Lower lobe of right lung (tissue), 2 donors: ENCODE measurements at places on chromosomes 1 and 21. TPM values are rescaled to one million over a fixed set of nuclear protein-coding genes. Genes with fewer than 3 reads are reported as not detected.

DNA sequence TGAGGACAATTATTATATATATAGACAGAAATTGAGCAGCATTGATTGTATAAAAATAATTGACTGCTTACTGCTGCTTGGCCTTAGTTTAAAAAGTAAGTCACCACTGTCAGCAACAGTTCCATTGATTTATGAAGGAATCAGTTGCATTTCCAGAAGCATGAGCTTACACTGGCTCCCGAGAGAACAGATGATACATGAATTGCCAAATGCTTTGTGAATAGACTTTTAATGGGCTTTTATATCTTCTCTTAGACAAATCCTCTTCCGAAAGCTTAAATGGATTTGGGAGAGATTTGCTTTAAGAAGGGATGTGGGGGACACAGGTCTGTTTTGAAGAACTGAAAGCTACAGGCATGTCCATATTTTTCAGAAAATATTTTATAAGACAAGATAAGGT lies 7.5 kb downstream of the FHAD1 start:
- no peak for DNase-seq

GRCh38 chr1:24984800-24985522 lies 54.9 kb upstream of the RUNX3 start:
- no peak for DNase-seq

DNA sequence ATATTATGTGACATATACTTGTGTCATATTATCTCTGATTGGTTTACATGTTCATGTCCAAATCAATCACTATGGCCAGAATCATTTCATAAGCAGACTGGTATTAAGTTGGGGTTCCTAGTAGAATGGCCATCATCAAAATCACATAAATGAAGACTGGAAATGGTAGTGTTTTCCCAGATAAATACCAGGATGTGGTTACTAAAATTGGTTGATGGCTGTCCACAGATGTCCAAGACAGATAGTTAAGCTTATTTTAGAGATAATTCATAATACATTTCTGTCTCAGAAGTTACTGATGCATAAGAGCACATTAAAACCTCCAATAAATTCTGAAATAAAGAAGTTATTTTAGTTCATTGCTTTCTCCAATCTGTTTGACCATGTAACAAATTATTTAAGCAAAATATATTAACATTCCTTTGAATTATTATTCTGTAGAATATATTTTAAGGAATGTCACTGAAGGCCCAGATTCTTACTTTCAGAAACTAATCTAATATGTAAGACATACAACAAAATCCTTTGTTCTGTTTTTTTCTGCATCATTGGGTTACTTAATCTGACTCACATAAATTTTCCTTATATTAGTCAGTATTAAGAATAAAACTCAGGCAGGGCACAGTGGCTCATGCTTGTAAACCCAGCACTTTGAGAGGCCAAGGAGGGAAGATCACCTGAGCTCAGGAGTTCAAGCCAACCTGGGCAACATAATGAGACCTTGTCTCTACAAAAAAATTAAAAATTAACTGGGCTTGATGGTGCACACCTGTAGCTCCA lies 483.9 kb downstream of the PTPRC start:
- no peak for DNase-seq

KRTAP7-1 gene
- total RNA-seq, result not detected

- no peak for DNase-seq
Observed at GRCh38 chr1:33390542-33390941, 40.4 kb downstream of the PHC2 start.

DNA sequence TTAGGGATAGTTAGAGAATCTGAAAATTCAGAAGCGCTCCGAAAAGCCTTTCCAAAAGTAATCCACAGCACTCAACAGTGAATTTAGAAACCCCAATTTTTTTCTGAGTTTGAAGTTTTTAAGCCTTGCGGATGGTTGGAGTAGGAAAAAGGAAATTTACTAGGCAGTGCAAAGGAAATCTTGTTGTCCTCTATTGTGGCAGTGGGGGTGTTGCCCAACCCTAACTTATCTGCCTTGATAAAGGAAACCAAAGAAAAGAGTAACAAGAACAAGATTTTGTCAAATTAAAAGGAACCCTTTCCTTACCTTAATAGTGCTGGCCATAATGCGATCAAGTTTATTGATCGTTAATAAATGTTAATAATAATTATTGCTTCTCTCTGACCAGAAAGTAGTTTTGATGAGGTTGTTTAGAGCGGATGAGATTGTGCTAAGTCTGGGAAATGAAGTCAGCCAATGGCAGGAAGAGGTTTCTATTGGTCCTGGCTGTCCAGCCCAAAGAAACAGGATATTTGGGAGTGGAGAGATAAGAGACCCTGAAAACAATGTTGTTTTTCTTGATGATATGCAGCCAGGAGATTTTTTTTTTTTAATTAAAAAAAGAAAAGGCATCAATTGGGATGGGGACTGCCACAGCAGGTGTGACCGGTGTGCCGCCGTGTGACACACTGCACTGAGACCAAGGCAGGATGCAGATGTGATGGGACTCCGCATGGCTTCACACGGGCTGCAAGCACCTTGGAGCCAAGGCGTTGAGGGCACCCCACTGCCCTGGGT lies at the start of gene ERG:
TSS of gene ERG (minus strand) at position 421 of the 777 bp plus-strand sequence. CDS start at position 324, 97 bp downstream.
- DNase-seq, result no peak

SLC5A9 gene
- 8.2 TPM for total RNA-seq

- no peak for DNase-seq
Observed at GRCh38 chr1:64545118-64545843, 75.4 kb downstream of the CACHD1 start.

DNA sequence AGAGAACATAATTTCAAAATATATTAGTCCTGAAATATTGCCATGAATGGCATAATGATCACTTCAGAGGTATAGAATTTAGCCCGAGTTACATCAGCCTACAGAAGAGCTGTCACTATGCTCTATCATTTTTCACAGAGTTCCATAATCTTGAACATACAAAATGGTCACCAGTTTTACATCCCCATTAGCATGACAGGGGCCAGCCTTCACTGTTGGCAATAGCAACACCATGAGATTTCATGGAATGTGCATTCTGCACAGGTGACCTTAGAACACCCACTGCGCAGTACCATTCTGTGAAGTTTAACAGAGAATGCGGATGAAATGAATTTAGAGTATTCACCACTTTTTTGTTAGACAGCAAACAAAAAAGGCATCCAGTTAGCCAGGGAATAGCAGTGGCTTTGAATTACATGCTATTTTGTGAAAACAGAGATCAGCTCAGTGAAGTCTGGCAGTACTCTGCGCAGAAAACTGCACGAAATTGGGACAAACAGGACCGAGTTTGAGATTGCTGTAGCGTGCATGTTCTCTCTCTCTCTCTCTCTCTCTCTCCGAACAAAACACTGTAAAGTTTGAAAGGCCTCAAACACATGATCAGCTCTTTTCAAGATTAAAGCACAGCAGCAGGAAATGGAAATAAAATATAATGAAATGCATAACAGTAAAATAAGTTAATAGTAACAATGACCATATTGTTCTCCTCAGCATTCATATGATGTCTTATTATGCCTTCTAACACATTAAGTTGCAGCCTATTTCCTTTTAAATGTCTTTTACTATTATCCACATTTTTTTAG lies 349.3 kb downstream of the USH2A start:
- DNase-seq, result no peak

C1orf21 gene
- total RNA-seq, result 70.8 TPM

L1TD1 gene
- total RNA-seq, result 0.59 TPM

RAB13 gene
- 103 TPM for total RNA-seq

DNA sequence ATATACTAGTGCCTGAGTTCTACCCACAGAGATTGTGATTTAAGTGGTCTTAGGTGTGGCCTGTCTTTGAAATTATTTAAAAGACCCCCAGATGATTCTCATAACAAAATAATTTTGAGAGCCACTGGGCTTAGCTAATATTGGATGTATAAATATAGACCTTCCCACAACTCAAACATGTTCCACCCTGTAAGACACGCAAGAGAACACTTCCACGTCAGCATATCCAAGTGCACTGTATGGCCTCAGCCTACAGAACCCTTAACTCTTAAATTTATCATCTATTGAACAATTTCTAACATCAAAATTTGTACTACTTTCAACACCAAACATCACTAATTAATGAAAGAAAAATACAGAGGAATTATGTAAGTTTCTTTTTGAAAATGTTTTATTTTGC lies 2.5 kb downstream of the FAM177B start:
- no peak for DNase-seq

- DNase-seq, result peak; percentile 69
Observed at GRCh38 chr1:67831850-67832513, 1.3 kb downstream of the GNG12 start.

WNT3A gene
- total RNA-seq, result 6.0 TPM

- DNase-seq, result no peak
Observed at GRCh38 chr1:229316166-229316565, 26.7 kb downstream of the CCSAP start.

- no peak for DNase-seq
Observed at GRCh38 chr1:84869720-84870119, 23.3 kb downstream of the LPAR3 start.

ESPN gene
- total RNA-seq, result 8.3 TPM

GRCh38 chr1:28591708-28592320 lies at the start of gene RAB42:
Gene RAB42 (plus strand): TSS chr1:28592265. CDS start chr1:28592512, 247 bp downstream.
- peak; percentile 76 for DNase-seq

UMODL1 gene
- 0.50 TPM for total RNA-seq

DNA sequence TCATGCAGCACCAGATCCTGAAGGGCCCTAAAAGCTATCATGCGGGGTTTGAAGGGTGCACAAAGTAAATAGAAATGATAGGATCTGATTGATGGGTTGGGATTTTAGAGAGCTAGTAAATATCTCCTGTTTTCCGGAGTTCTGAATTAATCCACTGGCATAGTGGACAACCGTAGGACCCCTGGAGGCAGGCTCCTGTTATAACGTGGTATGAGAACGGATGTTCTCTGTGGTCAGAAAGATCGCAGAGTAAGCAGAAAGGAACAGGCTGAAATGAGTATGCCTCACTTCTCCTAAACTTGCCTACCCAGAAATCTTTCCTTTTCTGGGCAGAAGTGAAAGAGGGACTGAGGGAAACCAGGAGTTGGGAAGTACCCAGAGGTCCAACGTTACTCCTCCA lies 470.8 kb downstream of the AJAP1 start:
- DNase-seq, result no peak

DONSON gene
- 5.0 TPM for total RNA-seq

GRCh38 chr21:31629972-31630711 lies 29.4 kb upstream of the SOD1 start:
- no peak for DNase-seq

C1orf210 gene
- 19.1 TPM for total RNA-seq

DNA sequence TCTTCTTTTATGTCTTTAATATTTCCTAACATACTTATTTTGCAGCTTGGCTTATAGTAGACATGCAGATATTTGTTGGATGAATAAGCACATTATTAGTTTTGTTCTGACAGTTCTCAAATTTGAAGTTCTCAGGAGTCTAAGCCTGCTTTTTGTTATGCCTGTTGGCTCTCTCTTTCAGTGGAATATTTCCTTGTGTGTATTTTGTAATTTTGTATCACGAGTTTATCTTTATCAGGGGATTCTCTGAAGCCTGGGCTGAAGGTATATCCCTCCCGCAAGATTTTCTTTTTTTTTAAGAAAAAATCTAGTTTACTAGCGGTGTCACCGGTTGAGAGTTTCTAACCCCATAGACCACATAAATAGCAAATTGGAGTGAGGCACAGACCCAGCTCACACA lies 105.9 kb downstream of the RGL1 start:
- no peak for DNase-seq

INSRR gene
- not detected for total RNA-seq

GRCh38 chr1:6986281-6986680 lies 201.0 kb downstream of the CAMTA1 start:
- no peak for DNase-seq

DNA sequence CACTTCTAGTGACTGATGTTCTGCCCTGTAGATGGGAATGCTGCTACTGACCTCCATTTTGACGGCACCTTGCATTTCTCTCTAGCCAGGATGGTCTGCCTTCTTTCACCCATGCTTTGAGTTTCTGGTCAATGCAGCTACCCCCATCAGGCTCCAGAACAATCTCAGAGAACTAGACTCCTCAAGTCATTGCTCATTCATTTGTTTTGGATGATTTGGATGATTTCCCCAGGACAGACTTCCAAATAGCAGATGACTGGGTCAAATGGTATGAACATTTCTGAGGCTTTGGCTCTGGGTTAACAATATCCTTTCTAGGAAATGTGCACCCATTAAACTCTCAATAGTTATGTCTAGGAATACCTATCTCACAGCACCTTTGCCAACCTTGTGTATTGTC lies 63.9 kb downstream of the CSMD2 start:
- DNase-seq, result no peak

DNA sequence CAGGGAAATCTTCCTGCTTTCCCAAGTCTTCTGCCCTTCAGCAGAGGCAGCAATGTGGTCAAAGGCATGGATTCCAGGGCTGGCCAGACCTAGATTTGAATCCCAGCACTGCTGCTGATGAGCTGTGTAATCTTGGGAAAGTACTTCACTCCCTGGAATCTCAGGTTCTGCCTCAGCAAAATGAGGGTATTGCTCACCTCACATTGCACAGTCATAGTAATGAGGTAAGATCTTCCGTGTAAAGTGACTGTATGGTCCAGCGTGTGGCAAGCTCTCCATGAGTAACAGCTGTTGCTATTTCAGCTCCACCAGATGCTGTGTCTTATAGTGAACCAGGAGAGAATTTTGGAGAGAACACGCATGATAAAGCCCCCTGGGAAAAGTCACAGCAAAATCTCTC lies 56.1 kb upstream of the F3 start:
- DNase-seq, result no peak

DNA sequence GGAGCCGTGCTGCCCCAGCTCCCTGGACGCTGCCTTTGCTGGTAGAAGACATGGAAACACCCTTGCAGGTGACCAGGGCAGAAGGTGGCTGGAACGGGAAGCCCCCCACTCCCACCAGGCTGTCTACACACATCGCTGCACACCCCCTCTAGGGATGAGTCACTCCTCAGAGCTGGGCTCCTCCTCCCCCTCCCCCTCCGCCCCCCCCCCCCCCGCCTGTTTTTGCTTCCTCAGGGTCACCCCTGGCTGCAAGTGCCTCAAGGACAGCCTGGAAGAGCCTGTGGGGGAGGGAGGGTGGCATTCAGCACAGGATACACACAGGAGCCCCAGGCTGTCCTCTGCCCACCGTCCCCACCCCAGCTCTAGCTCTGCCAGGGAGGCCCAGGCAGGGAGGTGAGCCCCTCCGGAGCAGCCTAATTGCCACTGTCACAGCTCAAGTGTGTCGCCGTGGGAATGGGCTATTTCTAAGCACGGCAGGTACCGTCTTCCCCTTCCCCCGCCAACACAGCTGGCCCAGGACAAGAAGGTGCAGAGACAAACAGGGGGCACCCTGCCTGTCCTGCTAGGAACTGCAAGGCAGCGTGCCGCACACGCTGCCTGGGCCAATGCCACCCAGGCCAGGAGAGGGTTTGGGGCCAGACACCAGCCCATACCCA lies 2.5 kb downstream of the FNDC10 start:
- DNase-seq, result no peak

GRCh38 chr1:163295949-163296348 lies 25.8 kb upstream of the NUF2 start:
- DNase-seq, result no peak

DNA sequence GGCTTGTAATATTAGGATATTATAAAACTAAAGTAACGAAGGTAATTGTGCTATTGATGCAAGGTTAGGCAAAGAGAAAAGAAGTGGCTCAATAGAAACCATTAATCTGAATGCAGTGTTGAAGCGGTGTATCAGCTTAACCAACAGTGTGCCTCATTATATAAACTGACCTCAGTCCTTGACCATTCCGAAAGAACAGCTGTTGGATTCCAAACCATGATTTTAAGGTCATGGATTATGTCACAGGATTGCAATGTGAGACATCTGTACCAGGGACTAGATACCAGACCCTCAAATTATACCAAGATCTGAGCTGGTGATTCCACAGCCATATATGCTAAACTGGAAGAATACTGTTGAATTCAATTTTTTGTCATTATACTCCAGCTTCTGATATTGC lies 134.2 kb upstream of the HP1BP3 start:
- no peak for DNase-seq

SH3BGR gene
- total RNA-seq, result 4.1 TPM
